Astrocyte of the cerebellum (primary cell): ENCODE measurements at places on chromosomes 5 and 9.

- DNase-seq = no peak
Observed at GRCh38 chr5:96199713-96200183, 233.3 kb downstream of the PCSK1 start.

- DNase-seq = no peak
Observed at GRCh38 chr5:144335561-144335960, 164.9 kb downstream of the KCTD16 start.

DNA sequence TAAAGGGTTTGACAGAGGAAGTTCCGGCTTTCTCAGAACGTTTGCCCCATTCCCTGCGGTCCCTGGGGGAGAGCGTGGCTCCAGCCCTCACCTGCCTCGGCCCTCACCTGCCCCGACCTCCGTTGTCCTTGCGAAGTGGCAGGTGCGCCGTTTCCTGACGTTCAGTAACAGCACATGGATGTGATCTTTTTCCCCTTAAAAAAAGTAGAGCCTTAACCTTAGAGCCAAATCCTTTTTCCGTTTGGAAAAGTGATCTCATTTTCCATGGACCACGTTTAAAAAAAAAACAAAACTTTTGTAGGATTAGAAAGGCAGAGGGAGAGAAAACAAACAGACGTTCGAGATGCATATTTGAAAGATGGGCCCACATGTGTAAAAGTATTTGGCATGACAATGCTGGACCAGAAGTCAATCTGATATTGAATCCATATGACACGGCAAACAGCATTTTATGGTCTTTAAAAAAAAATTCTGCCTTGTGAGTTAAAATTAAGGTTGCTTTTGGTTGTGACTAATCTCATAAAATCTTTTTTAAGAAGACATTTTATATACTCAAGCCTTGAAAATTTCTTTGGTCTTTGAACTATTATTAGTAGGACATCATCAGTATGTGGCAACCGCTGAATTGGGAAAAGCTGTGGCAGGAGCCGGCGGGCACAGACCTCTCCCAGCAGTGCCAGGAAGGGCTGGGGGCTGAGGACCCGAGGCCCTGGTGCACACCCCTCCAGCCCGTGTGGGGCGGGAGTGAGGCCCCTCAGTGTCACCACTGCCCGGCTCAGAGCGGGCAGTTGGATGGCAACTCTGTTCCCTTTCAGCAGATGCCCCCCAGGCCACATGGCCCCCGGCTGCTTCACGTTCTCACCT, 42.5 kb upstream of the EXOC3 start:
- DNase-seq = no peak

GRCh38 chr5:72842816-72843215, 26.4 kb downstream of the TNPO1 start:
- no peak for DNase-seq

DNA sequence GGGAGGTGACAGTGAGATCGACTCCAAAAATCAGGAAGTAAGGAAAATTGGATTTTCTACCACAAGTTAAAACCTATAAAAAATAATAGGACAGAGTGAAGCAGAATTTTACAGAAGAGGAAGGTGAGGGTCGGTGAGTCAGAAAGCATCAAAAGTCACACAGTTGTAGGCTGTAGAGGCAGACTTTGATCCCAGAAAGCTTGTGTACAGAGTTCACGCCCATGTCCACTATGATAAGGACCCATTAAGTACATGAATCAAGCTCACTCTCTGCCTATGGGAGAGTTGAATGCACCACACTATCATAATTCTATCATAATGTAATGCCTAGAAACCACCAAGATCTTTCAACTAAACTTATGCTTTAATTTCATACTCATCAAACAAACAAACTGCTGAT, 291.2 kb downstream of the PRELID2 start:
- DNase-seq = no peak

DNA sequence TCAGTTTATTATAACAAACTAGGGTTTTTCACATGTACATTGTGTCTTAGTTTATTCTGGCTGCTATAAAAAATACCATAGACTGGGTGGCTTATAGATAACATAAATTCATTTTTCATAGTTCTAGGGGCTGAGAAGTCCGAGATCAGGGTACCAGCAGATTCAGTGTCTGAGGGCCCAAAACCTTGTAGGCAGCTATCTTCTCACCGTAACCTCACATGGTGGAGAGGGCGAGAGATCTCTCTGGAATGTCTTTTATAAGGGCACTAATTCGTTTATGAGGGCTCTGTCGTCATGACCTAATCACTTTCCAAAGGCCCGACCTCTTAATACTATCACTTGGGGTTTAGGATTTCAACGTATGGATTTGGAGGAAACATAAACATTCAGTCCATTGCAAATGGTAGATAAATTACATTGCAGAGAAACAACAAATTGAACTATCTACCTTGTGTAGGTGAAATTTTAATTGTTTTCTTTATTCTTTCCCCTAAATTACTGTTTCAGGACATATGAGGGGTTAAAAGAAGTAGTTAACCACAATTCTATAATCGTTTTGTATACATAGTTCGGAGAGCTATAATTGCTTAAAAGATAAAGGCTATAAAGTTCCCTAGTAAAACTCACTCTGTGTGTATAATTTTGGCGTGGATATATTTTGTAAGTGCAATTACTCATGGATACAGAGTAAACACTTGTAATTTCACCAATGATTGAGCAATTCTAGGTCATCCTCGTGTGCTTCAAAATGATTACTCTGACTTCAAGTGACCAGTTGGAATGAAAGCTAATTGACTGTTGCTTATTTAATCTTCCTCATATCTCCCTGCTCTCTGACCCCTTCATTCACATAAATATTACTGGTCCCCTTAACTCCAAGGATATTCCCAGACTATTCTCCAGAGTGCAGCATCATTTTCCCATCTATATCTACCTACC, 247.5 kb upstream of the TMEM161B start:
- no peak for DNase-seq

DNA sequence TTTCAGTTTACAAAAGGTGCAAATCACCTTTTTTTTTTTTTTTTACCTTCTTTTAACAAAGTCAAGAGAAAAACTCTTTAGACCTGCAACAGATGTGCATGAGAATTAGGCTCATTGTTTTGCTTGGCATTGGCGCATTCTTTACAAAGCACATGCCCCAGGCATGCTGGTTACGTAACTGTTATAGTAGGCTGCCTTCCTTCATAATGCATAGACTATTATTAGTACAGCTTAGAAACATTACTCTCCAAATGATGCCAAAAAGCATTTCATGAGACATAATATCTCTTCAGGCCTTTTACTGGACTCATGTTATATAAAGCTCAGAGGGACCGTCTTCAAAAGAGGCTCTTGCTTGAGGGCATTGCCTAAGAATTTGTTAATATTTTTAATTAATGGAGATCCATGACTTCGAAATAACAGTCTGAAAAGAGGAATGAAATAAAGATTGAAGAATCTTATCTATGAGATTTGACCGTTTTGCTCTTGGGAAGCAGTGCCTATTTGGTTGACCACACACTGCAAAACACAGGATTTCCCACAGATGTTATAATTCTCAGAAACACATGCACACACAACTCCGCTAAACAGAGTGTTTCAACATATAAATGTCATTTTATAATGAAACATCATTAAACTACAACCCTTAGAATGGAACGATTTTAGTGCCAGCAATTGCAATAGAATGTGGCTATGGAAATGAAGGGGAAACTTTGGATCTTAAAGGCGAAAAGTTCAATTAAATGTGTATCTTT, 478.7 kb downstream of the PRR16 start:
- no peak for DNase-seq

DNA sequence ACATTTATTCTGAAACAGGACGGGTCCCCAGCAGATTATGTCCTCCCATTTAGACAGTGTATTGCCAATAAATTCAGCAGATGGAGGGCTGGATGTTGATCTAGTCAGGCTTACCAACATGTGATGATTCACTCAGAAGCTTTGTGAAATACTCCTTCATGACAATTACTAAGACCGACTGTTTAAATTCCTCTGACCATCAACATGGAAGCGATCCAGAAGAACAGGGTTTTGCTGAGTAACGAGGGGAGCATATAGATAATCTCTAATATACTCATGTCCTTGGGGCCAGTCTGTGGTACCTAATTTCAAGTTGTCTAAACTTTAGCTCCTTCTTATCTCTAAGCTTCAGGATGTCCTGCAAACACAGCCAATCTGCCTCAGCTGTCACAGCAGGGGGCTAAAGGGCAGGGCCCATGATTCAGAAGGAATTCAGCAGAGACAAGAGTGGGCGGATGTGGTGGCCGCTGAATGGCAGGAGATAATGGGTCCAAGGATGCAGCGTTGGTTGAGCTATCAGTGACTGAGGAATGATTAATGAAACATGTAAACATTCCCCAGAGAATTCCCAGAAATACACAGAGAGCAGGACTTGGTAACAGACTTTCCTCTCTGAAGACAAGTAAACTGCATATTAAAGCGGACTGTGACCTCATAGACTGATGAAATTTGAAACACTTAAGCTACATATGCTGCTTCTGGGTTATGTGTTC, 109.4 kb downstream of the ANKRD55 start:
- peak; percentile 94 for DNase-seq

DNA sequence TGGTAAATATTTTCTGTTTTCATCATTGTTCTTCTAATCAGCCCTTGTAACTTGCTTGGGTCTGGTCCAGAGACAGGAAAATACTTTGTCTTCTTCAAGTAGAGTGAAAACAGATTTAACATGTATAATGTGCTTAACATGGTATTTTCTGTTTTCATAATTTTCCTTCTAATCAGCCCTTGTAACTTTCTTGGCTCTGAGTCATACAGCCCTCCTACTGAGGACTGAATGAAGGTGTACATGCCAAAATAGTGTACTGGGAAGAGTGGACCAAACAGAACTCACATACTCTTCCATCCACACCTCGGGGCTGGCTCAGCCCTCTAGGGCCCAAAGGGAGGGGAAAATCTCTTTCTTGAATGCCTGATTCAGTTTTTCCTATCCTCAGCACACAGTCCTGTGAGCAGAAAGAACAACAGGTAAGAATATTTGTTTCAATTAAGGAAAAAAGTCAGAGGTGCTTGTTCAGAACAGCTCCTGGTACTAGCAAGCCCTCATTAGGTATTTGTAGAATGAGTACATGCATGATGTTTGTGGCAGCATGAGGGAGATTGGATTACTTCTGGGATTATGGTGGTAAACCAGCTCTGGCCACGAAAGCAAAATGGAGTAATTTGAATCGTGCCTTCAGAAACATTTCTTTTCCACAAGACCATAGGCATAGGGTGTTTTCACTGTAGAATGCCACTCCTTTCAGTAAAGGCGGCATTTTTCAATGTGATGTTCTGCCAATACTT, 24.2 kb upstream of the MACIR start:
- DNase-seq = peak; percentile 22

DNA sequence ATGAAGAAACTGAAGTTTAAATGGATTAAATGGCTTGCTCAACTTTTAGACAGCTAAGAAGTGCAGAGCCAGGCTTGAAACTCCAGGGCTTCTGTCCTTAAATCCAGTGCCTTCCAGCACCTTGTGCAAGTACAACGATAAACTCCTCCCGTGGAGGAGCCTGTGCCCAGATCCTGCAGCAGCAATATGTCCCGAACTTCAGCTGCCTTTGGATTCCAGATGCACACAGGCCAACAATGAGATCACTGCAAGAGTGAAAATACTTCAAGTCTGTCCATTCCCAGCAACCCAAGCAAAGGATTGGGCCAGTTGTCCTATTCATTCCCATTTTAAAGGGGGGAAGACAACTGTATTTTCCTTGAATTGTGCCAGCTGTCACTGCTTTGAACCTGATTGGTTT, 199.6 kb downstream of the CRB2 start:
- no peak for DNase-seq

DNA sequence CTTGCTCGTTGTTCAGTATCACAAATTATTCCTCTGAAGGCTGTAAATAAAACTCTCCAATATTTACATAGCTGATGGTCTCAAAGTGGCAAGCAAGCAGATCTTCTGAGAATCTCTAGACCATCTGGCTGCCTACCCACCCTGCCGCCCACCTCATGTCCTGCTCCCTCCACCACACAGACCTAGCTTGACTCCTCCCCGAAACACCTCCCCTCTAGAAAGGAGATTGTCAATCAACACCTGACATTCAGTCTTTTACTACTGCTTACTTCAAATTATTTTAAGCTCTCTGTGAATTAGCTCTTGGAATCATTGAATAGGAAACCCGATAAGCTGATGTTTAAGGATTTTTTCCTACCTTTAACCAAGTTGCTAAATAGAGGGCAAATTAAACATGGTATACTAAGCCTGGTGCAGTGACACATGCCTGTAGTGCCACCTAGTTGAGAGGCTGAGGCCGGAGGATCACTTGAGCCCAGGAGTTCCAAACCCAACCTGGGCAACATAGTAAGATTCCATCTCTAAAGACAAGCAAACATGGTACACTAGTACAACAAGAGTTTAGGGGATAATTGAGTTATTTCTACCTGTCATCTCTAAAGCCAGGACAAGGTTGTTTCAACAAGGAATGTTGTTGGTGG, 10.9 kb upstream of the SOWAHA start:
- no peak for DNase-seq

DNA sequence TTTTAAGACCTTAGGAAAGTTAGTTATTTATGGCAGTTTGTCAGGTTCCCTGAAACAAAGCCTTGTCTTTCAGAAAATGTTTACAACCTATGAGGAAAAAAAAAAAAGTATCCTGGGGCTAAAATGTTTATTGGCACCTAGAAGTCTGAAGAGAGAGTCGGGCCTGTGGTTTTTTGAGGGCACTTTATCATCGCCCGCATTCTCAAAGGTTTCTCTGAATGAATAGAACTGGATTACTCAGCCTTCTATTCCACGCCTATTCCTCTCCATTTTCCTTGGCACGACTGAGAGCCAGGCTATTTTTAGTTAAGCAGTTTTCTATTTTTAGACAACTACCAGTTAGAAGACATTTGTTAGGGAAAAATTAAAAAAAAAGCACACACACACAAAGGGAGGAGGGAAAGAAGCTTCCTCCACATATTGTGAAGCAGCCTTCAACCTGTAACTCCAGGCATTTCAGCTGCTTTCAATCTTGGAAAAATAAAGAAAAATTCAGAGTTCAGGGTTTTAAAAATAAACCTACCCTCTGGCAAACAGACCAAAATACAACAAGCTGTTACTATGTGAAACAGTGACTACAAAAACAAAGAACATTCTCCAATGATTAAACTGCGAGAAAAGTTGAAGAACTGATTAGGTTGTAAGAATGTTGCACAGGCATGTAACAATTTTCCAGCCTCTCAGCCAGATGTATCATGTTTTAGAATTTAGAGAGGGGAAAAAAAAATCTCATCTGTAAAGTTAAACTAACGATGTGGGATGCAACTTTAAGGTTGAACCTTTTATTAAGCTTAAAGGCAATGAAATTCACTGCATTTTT, 97.0 kb downstream of the MEF2C start:
- peak; percentile 97 for DNase-seq

DNA sequence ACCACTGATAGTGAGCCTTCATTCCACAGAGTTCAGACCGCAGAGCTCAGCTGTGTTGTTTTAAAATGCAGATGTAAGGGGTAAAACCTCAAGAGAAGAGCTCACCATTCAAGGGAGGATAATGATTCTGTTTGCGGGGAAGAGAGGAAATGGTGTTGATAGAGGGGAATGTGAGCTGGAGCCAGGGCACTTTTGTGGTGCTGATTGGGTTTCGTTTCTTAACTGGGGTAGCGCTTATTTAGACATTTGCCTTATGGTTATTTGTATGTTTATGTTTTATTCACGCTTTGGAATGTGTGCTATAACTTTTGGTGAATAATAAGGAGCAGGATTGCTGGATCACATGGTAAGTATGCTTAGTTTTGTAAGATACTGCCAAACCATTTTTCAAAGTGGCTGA, 42.5 kb downstream of the STXBP1 start:
- no peak for DNase-seq
